ENCODE measurements at places on chromosomes 11 and 22.

- DNase-seq, result no peak
These were observed 688.6 kb downstream of the JRKL start for GRCh38 chr11:97078443-97078842.

DNA sequence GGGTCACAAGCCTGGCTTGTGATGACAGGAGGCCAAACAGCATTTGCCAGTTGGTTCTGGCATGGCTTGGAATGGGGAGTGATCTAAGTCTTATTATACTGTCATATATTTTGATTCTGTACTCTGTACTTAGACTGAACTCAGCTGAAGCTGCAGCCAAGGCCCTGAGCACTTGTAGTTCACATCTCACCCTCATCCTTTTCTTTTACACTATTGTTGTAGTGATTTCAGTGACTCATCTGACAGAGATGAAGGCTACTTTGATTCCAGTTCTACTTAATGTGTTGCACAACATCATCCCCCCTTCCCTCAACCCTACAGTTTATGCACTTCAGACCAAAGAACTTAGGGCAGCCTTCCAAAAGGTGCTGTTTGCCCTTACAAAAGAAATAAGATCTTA, 843 bp downstream of the OR56B1 start:
- DNase-seq, result no peak

- no peak for DNase-seq
These were observed 29.2 kb downstream of the INCENP start for GRCh38 chr11:62153087-62153395.

GRCh38 chr22:19121631-19122142, 525 bp downstream of the DGCR2 start:
- DNase-seq, result no peak

- DNase-seq, result no peak
These were observed 4.1 kb downstream of the PRG2 start for GRCh38 chr11:57386178-57386940.
